Stimulated activated CD8-positive, alpha-beta memory T cell treated with anti-CD3 and anti-CD28 coated beads, Interleukin-12 subunit alpha, Interleukin-12 subunit beta, amount 100 ng/mL, for 1 hour (primary cell): ENCODE measurements at places on chromosomes 16 and 17.

DNA sequence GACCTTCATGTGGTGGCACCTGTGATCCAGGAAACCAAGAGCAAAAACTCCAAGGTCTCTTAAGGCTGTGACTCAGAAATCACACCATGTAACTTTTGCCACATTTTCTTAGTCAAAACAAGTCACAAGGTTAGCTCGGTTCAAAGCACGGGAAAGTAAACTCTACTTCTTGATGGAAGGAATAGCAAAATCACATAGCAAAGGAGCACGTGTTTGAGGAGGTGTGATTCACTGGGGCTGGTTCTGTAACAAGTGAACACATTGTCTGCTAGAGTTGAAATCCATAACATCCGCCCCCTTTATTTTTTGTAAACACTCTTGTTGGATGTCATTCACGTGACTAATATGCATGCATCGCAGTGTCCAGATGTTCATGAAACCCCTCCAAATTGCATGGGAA is 415.0 kb upstream of the MAF start:
- DNase-seq: no peak

DNA sequence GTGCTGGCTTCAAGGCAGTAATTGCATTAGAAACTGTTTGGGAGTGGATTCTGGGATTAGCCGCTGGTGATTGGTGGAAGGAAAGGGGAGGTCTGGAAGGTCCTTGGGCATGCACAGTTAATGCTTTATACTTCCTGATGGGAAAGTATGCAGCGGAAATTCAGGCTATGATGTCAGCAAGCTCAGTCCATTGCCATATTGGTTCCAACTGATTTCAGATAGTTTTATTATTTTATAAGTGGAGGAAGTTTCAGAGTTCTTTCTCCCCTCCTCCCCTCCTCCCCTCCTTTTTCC is 8.1 kb upstream of the CMTR2 start:
- no peak for DNase-seq

GRCh38 chr16:85648805-85649204 is 35.7 kb downstream of the GSE1 start:
- DNase-seq: no peak

DNA sequence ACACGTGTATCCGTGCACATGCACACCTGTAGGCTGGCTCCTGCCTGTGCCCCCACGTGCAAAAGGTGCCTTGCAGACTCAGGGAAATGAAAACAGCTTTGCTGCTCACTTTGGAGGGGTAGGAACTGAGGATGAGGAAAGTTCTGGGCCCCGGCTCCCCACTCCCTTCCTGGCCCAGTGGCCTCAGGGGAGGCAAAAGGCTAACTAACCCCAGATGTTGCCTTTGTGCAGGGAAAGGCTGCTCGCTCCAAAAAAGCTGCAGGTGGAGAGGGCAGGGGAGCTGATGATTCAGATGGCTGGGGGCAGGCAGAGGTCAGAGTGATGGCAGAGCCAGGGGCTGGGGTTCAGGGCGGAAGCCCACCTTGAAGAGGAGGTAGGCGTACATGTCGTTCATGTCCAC is 12.4 kb downstream of the PLCD3 start:
- DNase-seq: no peak

- DNase-seq: no peak
These were observed 286.6 kb upstream of the CCL2 start for GRCh38 chr17:33968350-33969044.

- DNase-seq: no peak
These were observed 299.3 kb upstream of the PSMD7 start for GRCh38 chr16:73997340-73997711.

- no peak for DNase-seq
These were observed 8.1 kb downstream of the ZP2 start for GRCh38 chr16:21203155-21203797.

DNA sequence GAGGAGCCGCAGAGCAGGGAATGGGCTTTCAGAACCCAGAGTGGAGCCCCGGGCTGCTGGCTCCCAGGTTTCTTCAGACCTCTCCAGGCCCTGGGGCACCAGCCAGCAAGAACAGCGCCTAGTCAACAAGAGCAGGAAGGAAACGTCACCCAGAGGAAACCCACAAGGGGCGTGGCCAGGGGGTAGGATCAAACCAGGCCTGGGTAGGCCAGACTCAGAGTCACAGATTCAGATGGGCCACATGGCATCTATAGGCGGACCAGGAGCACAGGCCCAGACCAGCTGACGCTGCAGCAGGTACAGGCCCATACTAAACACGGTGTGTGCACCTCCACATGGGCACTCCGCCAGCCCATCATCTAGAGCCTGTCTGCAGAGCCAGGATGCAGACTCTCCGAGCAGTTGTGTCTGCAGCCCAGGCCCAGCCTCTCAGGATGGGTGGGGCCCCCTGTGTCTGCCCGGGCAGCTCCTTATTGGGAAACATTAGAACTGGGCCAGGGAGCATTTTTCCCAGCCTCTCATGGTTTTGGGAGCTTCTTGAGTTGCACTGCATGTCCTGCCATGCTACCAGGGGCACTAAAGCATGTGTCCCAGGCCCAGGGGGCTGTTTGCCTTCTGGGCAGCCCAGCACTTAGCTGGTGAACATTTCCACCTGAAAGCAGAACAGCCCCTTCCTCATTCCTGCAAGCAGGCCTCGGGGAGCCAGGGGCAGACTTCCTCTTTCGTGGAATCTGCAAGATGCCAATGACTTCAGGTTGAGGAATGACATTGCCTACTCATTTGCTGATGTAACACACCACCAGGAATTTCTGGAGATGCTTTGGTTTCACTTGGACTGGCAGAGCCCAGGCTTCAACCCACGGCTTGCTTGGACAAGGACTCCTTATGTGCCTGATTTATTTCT is at the start of gene NLRP1:
TSS of gene NLRP1 (minus strand) at position 127 of the 904 bp plus-strand sequence. CDS start 552 bp downstream, outside the sequence.
- DNase-seq: peak; percentile 88

DNA sequence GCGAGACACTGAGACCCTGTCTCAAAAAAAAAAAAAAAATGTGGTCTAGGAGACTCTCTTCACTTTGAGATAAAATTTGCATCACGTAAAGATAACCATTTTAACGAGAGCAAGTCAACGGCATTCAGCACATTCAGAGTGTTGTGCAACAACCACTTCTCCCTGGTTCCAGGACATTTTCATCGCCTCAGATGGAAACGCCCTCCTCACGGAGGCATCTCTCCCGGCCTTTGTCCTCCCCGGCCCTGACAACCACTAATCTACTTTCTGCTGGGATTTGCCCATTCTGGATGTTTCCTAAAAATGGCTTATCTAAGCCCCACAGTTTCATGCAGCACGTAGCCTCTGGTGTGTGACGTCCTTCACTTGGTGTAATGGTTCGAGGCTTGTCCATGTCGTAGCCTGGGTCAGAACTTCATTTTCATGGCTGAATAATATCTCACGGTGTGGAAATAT is 6.4 kb upstream of the NPRL3 start:
- DNase-seq: no peak

DNA sequence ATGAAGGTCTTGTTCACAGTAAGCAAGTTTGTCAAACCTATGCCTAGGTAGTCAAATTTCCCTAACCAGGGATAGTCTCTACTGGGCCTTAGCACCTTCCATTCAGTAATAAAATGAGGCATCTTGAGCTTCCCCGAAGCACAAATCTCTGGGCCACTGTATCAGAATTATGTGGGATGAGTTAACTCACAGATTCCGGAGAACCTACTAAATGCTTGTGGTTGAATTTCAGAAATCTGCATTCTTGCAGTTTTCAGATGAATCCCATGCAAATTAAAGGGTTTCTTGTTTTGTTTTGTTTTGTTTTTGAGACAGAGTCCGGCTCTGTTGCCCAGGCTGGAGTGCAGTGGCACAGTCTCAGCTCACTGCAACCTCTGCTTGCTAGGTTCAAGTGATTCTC is 478.8 kb upstream of the HSBP1 start:
- DNase-seq: no peak

- no peak for DNase-seq
These were observed 146.3 kb upstream of the PIRT start for GRCh38 chr17:10984220-10984619.

DNA sequence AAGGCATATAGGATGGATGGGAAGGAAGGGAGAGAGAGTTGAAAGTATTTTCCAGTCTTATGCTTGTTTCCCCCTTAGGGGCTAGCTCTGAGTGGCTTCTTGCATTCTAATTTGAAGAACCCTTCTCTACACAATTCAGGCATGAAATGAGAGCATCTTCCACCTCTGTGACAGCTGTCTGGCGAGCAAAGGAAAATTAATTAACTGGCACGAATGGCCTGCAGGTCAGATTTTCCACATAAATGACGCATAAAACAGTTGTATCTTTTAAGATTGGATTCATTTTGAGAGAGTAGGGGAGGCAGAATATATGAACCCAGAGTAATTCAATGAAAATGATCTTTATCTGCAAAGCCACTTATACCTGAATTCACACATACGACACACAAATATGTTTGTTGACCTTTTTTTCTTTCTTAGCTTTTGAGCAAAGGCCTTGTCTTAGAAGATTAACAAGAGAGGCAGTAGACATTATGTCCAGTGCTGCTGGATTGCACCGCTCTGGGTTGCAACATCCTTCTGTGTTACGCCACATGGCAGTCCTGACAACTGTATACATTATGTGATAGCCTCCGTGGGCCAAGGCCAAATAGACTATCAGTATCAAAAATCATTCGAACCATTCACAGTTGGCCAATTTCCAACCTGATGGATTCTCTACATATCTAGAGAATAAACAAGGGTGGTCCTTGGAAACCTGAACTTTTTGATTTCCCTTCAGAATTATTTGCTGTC is 173.0 kb upstream of the GOT2 start:
- no peak for DNase-seq

GRCh38 chr16:23279721-23280153 is 22.4 kb upstream of the SCNN1B start:
- no peak for DNase-seq

DNA sequence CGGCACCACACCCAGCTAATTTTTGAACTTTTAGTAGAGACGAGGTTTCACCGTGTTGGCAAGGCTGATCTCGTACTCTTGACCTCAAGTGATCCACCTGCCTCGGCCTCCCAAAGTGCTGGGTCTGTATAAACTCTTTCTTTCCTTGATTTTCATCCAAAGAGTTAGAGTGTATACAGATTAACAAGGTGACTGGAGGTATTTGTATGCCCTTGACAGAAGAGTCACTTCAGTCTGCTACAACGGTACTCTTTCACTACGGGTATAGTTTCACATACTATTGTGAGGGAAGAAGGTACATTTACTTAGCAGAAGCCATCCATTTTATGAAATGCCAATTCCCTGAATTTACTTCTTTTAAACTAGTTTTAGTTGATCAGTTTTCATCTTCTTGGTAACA is 32.5 kb downstream of the PPM1E start:
- DNase-seq: no peak

DNA sequence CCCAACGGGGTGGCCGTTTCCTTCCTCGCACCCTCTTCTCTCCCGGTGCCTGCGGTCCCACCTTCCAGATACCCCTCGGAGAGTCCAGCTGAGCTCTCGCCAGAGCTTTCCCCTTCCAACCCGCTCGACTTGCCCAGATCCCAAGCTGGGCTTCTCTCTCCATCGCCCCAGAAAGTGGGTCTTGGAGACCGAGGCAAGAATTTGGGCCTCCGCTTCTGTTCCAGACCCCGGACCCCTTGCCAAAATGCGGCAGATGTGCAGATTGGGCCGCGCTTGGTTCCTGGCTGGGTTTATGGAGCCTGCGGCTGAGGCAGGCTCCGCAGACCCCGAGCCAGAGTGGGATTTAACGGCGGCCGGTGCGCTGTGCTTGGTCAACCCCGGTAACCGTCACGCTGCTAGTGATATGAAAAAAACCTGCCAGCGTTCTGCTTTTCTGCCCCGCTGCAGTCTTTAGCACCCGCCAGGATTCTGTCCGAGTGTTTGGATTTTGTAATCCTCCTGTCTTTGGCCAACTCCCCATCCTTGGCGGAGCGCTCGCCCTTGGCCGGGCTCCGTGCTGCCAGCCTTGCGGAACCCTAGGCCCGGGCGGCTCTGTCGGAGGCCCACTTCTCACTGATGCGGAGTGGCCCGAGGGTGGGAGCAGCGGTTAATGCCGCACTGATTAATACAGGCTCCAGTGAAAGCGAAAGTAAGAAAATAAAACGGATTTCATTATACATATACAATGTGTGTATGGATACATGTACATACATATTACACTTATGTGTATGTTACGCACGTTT is 754 bp upstream of the SLFN11 start:
- no peak for DNase-seq

GRCh38 chr16:56549744-56550385 is 15.0 kb upstream of the MT4 start:
- no peak for DNase-seq

GRCh38 chr17:79829004-79829403 is 10.2 kb downstream of the CBX4 start:
- no peak for DNase-seq

DNA sequence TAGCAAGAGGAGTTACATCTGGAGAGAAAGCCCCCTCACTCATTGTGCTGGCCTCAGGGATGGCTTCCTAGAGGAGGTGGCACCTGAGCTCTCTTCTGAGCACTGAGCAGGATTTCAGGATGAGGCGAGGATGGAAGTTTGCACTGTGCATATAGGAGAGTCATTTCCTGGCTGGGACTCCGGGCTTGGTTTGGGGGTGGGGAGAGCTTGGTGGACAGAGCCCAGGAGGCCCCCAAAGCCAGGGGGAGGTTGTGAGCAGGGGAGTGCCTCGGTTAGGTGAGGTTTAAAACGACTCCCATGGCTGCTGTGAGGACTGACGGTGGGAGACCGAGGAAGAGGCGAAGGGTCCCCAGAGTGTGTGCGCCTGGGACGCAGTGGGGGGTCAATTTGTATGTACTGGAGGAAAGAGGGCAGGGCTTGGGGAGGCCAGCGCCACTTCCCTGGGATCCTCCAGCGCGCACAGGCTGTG is 1.2 kb downstream of the CAMKK1 start:
- no peak for DNase-seq

DNA sequence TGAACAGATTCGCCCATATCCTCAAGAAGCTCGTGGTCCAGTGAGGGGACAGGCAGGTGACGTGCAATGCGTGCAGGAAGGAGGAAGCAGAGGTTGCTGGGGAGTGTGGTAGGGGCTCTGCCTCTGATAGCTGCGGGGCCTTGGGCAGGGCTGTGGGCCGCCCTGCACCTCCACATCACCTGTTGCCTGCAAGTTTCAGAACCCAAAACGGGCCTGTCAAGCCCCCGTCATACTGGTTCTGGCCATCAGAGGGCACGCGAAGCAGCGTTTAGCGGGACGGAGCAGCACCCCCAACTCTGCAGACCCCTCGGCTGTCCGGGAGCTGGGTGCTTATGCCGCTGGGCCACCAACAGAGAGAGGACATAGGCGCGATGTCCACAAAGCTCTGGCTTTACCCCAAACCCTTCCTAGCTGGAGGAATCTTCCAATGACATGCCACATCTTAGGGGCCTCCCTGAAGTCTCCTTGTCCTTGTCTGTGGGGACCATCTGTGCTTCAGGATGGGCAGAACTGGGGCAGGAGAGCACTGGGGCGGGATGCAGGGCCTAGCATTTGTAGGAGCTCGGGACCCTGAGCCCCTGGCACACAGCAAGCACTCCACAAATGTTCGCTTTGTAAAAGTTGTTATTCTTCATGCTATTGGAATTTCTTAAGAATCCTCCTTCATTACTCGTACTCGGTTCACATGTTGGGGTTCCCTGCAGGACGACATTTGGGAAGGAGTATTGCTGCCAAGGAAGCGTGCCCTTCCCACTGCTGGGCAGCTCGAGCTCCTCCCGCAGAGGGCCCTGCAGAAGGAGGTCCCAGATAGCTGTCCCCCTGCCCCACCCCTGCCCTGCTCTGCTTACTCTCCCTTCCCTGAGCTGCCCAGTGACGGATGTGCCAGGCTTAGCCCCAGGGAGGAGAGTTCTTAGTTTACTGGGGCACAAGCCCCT is 64.3 kb downstream of the CNGB1 start:
- DNase-seq: no peak
